Left ventricle myocardium inferior (tissue), 1 donor: ENCODE measurements at places on chromosomes 5 and 9.

GRCh38 chr5:23631302-23632045 lies 124.1 kb downstream of the PRDM9 start:
- DNase-seq: no peak

GRCh38 chr5:139638090-139638735 lies 9.9 kb upstream of the CXXC5 start:
- DNase-seq: peak; percentile 87

GRCh38 chr5:163565931-163566608 lies 60.7 kb downstream of the MAT2B start:
- DNase-seq: no peak

DNA sequence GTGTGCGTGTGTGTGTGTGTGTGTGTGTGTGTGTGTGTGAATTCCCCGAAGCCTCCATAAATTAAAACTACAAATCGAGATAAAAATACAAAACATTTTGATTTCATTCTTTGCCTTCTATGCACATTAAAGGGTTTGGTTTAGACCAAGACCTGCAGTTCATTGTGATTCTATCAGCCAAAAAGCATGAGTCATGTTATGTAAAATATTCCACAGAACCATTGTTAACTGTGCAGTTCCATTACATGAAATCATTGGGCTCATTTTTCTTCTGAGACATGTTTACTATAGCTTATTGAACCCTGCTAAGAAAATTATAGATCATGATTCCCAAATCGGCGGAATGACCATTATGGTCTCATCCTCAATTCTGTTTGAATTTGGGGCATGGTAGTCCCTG lies 11.7 kb downstream of the CAVIN4 start:
- DNase-seq: no peak

DNA sequence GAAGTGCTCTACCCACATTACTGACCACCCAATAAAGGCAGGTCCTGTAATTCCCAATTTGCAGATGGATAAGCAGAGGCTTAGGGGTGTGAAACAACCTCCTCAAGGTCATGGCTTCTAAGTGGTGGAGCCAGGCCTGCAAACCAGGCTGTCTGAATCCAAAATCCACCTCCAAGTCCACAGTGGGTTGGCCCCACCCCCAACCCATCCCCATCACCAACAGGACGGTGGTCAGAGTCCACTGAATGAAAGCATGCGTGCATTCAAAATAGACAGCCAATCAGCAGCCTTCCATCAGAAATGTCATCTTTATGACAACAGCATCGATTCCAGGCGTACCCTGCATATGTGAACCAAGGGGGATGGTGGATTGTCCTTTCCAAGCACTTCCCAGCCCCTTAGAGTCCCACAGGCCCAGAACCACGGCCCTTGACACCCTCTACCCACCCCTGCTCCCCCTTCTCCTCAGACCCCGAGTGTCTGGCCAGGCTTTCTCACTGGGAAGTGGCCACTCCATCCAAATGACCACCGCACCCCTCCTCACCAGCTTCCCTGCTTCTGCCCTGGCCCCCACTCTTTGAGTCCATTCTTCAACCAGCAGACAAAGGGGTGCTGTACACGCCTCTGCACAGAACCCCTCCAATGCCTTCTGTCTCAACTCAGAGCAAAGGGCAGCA lies 133.1 kb downstream of the KCNIP1 start:
- DNase-seq: no peak

GRCh38 chr9:91867740-91868139 lies 82.3 kb downstream of the ROR2 start:
- no peak for DNase-seq

DNA sequence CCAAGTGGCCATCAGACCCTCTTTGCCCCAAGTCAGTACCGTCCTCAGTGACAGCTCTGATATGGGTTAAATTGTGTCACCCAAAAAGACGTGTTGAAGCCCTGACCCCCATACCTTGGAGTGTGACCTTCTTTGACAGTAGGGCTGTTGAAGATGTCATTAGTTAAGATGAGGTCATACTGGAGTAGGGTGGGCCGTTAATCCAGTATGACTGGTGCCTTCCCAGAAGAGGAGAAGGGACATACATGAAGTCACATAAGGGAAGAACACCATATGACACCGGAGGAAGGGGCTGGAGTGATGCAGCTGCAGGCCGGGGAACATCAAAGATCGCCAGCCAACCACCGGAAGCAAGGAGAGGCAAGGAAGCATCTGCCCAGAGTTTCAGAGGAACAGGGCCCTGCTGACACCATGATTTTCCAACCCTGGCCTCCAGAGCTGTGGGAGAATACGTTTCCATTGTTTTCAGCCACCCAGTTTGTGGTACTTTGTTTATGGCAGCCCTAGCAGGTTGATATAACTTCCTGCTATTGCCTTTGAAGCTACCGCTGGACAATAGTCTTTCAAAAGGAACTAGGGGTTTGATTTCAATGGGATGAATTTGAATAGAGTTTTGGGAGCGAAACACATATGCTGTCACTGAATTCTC lies 36.4 kb upstream of the CPEB4 start:
- no peak for DNase-seq

DNA sequence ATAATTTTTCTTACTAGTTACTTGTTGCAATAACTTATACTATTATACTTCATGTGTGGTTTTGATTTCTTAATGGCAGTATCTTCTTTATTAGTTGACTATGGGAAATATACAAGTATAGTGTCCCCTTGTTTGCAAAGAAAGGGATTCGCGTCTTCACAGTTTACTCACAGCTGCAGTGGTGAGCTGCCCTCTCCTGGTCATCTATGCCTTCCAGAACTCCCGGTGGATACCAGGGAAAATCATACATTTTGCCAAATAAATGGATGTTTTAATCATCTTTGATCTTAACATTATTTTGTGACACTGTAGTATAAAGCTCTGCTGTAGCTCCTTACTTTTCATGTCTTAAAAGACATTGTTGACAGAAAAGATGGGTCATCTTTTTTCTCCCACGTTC lies 142.0 kb downstream of the ZCCHC7 start:
- no peak for DNase-seq

DNA sequence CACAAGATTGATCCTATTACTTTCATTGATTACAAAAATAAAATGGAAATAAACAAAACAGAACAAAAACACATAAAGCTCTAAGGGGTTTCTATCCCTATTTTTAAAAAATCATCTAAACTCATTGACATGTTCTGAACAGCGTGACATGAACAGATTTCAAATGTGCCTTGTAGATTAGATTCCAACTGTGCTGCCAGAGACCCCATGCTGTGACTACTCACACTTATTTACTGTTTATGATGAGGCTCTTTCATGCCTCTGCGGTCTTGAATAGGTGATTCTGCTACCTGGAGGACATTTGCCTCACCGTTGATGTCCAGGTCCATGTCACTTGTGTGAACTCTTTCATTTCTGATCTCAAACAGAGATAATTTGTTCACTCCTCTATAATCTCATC lies 990.2 kb downstream of the CDH12 start:
- no peak for DNase-seq

GRCh38 chr5:6681682-6682081 lies 31.6 kb upstream of the TENT4A start:
- no peak for DNase-seq

GRCh38 chr9:93265972-93266371 lies 82.0 kb downstream of the WNK2 start:
- DNase-seq: no peak

- no peak for DNase-seq
Observed at GRCh38 chr9:68941780-68942459, 72.0 kb downstream of the PRKACG start.

DNA sequence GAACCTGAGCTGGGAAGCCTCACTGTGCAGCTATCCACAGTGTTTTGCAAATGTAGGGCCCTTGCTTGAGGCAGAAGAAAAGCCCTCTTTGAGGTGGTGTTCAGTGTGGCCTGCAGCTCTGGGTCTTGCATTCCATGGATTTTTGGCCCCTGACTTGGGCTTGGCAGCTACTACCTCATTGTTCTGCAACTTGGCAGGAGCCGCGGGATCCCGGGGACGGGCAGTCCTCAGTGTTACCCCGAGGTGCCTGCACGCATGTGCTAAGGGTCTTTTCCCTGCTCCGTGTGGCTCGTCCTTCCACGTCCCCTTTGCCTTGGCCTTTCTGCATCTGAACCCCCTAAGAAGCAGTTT lies 39.8 kb downstream of the NEK6 start:
- DNase-seq: peak; percentile 88
